HT1080 (cell line): ENCODE measurements at places on chromosomes 7 and 10. TPM values are rescaled to one million over a fixed set of nuclear protein-coding genes. Genes with fewer than 3 reads are reported as not detected.

GRCh38 chr7:80708123-80708522, 69.7 kb downstream of the CD36 start:
- no peak for DNase-seq

GRCh38 chr7:66880053-66880452, 41.0 kb upstream of the TMEM248 start:
- DNase-seq = no peak

- no peak for DNase-seq
Observed at GRCh38 chr10:57015595-57016318, 654.7 kb upstream of the ZWINT start.

DNA sequence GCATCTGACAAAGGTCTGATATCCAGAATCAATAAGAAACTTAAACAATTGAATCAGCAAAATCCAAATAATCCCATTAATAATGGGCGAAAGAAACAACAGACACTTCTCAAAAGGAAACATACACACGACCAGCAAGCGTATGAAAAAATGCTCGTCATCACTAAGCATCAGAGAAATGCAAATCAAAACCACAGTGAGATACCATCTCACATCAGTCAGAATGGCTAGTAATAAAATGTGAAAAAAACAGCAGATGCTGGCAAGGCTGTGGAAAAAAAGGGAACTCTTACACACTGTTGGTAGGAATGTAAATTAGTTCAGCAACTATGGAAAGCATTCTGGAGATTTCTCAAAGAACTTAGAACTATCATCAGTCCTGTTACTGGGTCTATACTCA, 496.7 kb downstream of the SH2D4B start:
- no peak for DNase-seq

DNA sequence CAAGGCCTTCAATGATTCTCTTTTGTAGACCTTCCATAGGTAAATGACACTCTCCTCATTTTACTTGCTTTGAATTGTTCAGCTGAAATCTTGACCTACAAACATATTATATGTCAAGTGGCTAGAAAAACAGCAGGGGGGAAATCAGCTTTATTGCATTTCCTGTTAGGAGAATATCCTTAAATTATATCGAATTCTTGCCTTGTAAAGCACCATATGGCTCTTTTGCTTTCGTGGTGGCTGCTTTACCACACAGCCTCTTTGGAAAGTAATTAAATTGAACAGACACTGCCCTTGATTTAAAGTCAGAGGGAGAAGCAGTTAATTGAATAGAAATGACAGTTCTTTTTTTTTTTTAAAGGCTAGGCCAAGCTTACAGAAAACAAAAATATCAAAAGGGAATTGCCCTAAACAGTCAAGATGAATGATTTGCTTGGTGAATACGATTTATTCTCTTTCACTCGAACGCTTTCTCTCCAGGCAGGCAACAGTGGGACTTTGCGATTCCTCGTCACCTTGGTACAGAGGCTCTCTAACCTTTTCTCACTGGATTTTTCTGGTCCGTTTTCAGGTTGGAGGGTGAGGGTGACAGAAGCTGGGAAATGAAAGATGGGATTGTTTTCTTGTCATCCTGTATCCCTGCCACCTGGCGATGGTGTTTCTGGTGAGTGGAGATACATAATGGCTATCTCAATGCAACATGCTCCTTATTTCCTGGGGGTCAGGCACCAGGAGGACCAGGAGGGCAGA, 126.0 kb downstream of the GATA3 start:
- DNase-seq = no peak

DNA sequence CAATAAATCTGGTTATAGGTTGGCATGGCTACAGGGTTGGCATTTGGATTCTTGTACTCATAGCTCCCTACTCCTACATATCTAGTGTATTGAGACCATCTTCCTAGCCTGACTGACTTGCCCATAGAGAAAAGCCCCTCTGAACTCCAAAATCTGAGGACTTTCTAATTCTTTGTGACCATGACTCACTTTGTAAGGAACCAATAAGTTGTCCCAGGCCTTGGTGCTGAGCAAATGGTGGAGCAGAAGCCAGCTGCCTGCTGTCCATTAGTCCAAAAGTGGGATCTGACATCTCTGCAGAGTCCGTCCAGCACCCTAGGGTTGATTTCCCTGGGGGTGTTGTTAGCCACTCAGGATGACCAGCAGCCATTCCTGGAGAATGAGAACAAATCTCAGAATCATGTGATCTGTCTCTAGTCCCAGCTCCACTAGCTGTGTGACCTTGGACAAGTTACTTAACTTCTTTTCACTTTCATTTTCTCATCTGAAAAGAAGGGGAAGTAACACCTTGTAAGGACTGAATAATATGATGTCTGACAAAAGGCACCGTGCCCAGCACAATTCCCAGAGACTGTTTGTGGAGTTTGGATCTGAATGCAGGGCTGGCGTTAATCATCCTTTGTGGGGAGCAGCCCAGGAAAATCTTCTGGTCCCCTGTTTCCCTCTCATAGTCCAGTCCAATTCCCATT, 44.1 kb downstream of the MTURN start:
- DNase-seq = no peak

- DNase-seq = peak; percentile 42
Observed at GRCh38 chr7:116284390-116284789, 74.1 kb downstream of the TES start.

GRCh38 chr7:94142281-94142680, 138.1 kb upstream of the BET1 start:
- DNase-seq = no peak

DNA sequence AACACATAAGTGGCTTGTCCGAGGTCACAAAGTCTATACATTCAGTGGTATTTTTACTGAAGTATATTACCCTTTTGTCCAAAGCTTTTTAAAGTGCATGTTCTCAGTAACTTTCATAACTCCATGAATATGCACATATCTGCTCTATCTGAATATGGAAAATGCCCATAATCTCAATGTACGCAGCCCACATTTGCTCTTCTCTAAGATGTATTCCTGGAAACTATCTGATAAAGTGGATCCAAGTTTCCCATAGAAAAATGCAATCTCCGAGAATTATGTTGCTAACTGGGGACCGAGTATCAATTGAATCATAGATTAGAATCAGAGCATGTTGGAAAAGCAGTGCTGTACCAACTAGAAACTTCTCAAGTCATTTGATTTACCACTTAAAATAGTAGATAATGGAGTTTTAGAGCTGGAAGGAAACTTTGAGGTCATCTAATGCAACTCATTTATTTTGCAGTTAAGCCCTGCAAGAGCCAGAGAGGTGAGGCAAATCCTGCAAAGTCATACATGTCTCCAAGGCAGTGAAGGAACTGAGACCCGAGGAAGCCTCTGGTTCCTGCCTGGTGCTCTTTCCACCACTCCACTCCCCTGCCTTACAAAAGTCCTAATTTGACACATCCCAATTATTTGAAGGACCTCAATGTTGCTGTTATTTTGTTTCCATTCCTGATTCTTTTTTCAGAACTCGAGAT, 69.4 kb downstream of the CYCS start:
- DNase-seq = no peak

DNA sequence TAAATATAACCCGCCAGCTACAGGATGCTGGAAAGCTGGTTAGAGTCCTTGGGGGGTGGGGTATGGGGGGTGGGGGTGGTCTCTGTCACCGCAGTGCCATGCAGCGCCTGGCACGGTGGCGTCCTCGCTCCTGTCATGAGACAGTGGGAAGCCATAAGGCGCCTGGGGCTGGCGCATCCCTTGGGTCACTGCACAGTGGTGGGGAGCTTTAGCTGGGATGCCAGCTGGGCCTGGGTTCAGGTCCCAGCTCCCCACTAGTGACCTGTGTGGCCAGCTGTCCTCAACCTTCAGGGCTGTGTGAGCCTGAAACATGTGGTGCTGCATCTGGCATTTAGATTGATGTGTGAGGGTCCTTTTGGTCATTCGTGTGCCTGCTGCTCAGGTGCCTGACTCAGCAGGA, 93.9 kb downstream of the BMS1 start:
- DNase-seq = no peak

Gene TAF3
- 2.6 and 3.1 TPM in 2 replicates for total RNA-seq
